Activated CD4-positive, alpha-beta T cell treated with anti-CD3 and anti-CD28 coated beads, Interleukin-2, Interleukin-4, amounts not matched to agents 100 ng/mL and 50 ng/mL, durations not matched to agents 16 hours and 8 hours (primary cell): ENCODE measurements at places on chromosomes 1 and 21.

GRCh38 chr1:192879406-192879805 lies 70.6 kb downstream of the RGS2 start:
- DNase-seq, result no peak

- DNase-seq, result no peak
These were observed 18.3 kb downstream of the INTS3 start for GRCh38 chr1:153746174-153746573.

- no peak for DNase-seq
These were observed 8.0 kb upstream of the PKP1 start for GRCh38 chr1:201275253-201275666.

DNA sequence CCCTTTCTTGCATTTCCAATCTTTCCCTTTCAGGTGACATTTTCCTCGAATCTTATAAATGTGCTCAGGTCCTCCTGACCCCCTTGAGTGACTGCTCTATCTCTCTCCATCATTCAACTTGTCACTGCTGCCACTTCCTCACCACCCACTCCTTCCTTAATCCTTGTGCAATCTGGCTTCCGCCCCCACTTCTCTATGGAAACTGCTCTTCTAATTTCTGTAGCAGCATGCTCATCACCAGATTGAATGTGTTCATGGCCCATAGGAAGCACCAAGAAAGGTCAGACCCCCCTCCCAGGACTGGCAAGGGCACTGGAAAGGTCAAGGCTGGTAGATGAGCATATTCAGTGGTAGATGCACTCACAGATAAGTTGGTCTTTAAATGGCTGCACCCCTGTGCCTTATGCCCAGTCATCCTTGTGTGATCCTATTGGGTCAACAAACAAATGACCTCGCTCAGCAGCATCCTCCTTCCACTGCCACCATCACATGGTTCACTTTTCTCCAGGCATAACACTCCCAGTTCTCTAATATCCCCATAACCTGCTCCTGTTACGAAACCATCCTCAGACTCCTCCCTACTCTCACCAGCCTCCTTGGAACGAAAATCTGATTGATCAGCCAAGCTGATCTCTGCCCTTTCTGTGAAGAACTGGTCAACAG lies 288.5 kb upstream of the POU3F1 start:
- peak; percentile 11 for DNase-seq

- DNase-seq, result no peak
These were observed 93.5 kb downstream of the WDR4 start for GRCh38 chr21:42785666-42786427.

DNA sequence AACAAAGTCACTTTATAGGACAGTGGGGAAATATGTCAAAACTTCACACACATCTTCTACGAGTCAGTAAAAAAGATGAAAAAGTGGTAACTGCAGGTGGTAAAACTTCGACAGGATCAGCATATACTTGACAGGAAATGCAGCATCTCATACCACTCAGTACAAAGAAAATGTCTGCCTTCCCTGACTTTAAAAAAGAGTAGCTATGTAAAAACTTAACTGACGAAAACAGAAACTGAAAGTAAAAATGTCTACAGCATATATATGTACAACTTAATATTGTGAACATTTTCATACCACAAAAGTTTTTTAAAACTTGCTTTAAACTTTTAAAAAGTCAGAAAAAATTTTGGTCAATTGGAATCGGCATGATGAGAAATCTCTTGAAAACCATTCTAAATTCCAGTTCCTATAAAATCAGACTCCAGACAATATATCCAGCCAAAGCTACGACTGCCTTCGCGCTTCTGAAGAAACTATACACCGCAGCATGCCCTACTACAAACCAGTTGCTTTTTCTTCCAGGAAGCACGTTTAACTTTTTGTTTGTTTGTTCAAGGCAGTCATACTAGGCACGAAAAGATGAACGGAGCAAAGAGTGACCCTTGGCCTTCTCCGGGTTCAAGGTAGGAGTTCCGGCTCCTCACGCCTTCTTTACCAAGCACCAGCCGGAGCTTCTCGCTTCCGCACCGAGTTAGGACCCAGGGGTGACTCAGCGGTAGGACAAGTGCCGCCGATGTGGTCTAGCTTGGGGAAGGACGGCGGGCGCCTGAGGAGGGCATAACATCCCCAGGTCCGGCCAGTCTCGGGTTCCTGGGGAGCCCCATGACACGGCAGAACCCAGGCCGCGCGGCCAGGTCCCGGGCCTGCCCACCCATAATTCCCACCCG lies 612 bp downstream of the PSMA5 start:
- peak; percentile 65 for DNase-seq

- no peak for DNase-seq
These were observed 29.9 kb upstream of the IGSF21 start for GRCh38 chr1:18077657-18078215.

DNA sequence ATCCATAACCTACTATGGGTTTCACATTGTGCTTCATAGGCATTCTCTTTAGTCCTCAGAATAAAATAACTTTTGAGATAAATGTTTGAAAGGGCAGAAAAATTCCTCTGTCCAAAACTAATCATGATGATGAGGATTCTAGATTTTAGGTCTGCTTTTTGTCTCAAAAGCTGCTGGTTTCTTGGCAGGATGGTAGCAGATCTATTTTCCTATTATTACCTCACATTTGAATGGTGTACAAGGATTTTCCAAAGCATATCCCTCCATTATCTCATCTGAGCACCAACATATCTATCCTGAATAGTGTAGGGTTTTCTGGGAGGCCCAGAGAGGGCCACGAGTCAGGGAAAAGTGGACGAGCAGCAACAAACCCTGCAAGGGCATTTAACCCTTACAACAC lies 201.9 kb downstream of the PLPP3 start:
- no peak for DNase-seq
